Effector CD8-positive, alpha-beta T cell (primary cell): ENCODE measurements at places on chromosomes 2 and 18.

DNA sequence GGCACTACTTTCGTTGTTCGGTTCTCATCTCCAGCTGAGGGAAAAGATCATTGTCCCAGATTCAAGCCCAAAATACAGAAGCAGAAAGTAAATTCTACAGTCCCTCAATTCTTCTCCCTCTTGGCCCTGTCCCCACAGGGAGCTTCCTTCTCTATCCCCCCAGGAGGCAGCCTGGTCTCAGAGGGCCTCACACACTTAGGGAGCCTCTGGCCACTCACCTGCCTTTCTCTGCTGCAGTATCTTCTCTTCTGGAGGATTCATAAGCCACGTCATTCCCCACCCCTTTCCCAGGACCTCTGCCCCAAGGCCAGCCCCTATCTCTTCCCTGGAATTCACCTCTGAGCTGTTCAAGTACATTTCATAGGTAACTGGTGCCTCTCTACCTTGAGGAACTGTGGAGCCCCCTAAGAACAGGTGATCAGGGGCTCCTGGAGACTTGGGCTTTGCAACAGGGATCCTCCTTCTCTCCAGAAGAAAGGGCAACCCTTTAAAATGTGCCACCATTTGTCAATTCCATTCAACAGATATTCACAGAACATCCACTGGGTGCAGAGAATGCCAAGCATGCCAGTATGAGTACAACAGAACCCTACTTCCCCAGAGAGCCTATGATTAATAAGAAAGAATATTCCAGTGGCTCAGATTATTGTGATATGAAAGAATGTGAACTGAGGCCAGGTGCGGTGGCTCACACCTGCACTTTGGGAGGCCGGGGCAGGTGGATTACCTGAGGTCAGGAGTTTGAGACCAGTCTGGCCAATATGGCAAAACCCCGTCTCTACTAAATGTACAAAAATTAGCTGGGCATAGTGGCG is 72.9 kb downstream of the CIB4 start:
- no peak for DNase-seq

DNA sequence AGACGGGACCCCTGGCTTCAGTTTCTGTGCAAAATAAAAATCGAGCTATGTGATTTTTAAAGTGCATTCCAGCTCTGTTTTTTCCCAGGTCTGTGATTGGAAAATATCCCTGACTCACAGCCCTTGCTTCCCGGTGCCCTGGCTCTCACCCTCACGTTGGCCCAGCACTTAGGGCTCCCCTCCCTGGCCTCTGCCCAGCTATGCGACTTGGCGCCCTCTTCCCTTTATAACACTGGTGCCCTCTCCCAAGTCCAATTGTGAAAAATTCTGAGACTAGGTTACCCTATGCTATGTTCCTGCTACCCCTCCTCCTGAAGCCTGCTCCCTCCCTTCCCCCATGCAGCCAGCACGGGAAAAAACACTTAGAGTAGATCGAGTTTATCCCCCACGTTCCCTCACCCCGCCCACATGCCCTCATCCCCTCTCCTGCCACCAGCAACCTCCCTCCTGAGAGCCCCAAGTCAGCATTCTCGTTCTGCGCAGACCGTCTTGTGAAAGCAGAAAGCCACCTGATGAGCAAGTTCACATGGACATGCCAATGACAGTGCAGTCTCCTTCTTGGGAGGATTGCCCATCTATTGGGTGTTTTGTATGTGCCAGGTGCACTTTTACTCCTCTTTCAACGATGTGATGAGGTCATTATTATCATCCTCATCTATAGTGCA is 228.8 kb downstream of the VAPA start:
- no peak for DNase-seq

DNA sequence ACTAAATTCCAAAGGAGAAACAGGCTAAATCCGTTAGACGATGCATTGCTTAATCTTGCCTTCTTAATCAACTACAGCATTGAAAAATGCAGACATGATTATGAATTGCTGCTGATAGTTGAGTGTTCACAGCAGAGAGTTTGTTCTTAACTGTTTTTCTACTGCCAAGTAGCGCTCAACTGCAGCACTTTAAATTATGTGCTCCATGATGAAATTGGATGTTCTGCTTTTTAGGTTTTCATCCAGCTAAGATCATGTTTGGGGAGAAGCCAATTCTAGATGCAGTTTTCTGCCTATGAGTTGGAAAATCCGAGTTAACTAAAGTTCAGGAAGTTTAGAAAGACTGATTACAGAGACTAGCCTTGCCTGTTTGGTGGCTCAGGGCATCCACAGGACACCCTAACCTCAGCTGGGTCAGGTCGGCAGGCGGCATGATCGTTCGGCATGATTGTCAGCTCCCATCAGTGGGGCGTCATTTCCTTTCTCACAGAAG is 119.4 kb upstream of the PIEZO2 start:
- no peak for DNase-seq

DNA sequence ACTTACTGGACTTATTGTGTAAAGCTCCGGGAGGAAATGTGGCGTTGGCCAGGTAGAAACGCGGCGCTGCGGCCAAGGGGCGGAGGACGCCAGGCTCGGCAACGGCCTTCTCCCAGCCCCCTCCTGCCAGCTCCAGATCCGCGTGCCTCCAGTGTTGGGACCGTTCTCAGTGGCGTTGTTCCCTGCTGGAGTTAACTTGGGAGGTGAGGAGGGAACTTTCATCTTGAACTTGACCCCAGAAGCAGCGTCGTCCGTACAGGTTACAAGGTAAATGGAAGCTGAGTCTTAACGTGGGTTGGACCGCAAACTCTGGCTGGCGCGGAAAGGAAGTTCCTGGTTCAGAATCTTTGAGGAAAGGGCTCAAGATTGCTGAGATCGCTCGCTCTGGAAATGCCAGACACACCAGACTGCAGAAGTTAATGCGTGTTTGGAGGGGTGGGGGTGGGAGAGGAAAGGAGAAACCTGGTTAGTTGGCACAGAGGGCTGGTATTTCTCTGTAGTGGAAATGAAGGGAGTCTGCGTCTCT is 1.3 kb downstream of the TANC1 start:
- DNase-seq: no peak

DNA sequence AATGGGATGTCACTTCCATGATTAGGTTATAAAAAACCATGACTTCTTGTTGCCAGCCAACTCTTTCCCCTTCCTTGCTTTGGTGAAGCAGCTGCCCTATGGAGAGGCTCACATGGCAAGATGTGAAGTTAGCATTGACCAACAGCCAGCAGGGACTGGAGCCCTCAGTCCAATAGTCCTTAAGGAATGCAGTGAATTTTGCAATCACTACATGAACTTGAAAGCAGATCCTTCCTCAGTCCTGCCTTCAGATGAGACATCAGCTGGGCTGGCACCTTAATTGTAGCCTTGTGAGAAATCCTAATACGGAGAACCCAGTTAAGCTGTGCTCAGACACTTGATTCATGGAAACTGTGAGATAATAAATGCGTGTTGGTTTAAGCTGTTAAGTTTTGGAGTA is 61.8 kb downstream of the ATP8B1 start:
- no peak for DNase-seq
